ENCODE measurements at places on chromosomes 12 and 14.

- no peak for DNase-seq
These were observed 965.4 kb downstream of the LRFN5 start for GRCh38 chr14:42572032-42572431.

- DNase-seq = no peak
These were observed 12.1 kb upstream of the KRT77 start for GRCh38 chr12:52715416-52715815.

DNA sequence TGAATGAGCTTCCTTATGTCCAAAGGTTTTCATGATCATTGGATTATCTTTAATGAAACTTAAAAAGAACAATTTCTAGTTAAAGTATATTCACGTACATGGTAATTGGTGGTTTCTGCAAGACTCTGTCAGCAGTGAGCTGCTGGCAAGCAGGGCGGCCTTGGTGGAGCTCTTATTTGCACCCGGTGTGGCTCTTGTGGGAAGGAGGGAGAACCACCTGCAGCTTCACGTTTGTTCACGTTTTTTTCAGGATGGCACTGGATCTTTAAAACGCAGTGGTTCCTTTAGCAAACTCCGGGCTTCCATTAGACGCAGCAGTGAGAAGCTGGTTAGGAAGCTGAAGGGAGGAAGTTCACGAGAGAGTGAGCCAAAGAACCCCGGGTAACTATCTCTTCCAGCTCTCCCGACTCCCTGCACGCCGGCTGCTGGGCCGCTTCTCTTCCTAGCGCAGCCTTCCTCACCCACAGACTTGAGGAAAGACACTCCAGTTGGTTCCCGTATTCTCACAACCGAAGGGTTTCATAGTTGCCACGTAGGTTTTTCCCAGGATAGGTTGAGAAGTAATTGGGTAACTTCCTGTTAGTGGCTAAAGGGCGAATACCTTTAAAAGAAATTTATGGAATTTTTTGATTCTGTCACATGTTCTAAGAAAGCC, 28.3 kb downstream of the XRCC3 start:
- DNase-seq = no peak

DNA sequence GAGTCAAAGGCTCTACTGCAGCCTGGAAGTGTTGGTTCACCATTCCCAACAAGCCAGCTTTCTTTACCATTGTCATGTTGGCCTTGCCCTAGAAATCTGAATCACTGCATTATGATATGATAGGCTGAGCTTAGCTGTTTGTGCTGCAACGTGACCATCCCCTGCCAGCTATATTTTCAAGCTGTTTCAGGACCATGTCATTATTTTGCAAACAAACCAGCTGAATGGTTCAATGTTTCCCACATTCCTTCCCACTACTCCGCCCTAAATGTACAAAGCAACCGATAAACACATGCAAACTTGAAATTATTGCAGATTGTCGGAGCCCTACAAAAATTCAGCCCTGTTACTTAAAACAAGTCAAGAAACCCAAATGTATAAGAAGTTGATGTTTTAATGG, 136.1 kb downstream of the KICS2 start:
- DNase-seq = no peak

DNA sequence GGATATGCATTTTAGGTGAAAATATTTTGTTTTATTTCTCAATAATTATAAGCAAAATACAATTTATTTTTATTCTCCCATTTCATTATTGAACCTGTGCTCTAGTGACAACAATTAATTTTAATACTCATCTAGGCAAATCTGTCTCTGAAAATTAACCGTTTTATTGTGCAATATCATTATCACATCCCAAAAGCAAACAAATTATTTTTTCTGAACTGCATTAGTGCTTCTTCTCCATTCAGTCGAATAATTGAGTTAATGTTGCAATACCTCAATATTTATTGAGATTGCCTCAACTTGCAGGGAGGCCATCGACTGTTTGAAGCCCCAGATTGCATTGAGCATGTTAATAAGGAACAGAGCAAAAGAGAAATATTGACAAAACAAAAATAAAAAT, 303.2 kb upstream of the LRFN5 start:
- DNase-seq = no peak

All from activated CD4-positive, alpha-beta T cell treated with anti-CD3 and anti-CD28 coated beads, Interleukin-2, amount 50 U/mL, for 48 hours (primary cell).